ENCODE measurements at places on chromosomes 6 and 20.

DNA sequence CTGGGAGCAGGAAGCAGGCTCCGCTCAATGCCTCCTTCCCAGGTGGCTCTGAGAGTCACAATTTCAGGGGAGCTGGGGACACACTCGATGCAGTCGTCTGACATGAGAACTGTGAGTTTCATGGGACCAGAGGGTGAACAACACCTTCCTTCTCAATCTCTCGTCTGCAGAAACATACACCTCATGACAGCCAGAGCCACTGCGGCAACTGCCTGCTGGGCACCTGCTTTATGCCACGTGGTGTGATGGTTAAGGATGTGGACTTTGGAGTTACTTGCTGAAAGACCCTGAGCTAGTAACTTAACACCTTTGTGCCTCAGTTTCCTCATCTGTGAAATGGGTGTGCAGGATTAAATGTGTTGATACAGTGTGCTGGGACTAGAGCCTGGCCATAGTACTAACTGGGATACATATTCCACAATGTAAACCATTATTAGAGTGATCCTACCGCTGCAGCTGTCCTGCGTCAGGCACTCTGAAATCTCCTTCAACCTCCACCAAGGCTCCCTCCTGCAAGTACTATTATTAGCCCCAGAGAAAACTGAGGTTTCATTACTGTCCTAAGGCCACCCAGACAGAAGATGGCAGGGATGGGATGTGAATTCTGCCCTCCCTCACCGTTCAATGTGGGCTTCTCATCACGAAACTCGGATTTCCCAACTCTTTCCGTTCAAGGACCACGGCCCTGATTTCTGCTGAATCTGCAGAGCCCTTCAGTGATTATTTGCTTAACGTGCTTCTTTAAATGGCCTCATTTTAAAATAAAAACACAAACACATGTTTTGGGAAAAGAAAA is 24.4 kb downstream of the SULF2 start:
- no peak for DNase-seq

- DNase-seq = no peak
Measured at GRCh38 chr6:161961796-161962195, 687.9 kb upstream of the AGPAT4 start.

GRCh38 chr6:156809034-156809433 is 31.9 kb downstream of the ARID1B start:
- peak; percentile 28 for DNase-seq

DNA sequence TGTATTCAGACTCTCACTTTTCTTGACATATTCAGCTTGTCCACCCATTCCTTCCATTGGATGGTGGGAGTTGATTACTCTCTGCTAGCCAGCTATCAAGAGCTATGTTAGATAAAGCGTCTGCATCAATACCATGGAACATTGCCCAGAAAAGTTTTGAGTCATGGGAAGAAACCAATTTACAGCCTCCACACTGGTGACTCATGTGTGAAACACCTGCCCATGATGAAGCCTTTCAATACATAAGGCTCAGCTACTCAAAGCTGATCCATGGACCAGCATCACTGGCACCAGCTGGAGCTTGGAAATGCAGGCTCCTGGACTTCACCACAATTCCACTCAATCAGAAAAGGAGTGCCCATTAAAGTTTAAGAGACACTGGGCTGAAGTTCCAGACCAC is 16.1 kb downstream of the PLA2G7 start:
- peak; percentile 26 for DNase-seq

DNA sequence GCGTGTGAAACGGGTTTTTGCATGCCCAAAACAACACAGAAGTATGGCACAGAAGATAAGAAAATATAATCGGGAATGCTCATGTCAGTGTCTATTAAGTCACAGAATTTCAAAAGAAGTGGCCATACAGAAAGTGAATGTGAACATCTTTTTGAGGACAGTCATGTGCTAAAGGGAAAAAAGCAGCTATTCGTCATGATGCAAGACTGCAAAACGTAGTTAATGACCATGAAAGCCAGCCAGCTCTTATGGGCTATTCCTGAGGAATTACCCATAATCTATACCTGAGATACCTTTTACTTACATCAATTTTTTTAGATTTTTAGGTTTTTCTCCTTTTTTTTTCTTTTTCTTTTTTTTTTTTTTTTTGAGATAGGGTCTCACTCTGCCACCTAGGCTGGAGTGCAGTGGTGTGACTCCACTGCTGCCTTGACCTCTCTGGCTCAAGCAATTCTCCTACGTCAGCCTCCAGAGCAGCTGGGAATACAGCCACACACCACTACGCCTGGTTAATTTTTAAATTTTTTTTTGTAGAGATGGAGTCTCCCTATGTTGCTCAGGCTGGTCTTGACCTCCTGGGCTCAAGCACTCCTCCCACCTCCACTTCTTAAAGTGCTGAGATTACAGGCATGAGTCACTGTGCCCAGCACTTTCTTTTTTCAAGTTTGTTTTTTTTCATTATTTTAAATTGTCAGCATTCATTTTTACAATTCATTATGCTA is 18.1 kb upstream of the ZBP1 start:
- no peak for DNase-seq

- no peak for DNase-seq
Measured at GRCh38 chr6:41460742-41461336, 85.3 kb upstream of the FOXP4 start.

- DNase-seq = no peak
Measured at GRCh38 chr6:20464041-20464440, 62.4 kb downstream of the E2F3 start.

GRCh38 chr20:2698912-2699311 is 6.3 kb downstream of the EBF4 start:
- no peak for DNase-seq

- DNase-seq = peak; percentile 85
Measured at GRCh38 chr20:17024513-17025119, 202.2 kb upstream of the PCSK2 start.

GRCh38 chr20:13008761-13009681 is at the start of gene SPTLC3:
SPTLC3 (plus strand) TSS chr20:13008972; CDS start chr20:13009268, 296 bp downstream.
- peak; percentile 24 for DNase-seq

- DNase-seq = peak; percentile 73
Measured at GRCh38 chr6:108562503-108562993, 1.8 kb downstream of the FOXO3 start.

DNA sequence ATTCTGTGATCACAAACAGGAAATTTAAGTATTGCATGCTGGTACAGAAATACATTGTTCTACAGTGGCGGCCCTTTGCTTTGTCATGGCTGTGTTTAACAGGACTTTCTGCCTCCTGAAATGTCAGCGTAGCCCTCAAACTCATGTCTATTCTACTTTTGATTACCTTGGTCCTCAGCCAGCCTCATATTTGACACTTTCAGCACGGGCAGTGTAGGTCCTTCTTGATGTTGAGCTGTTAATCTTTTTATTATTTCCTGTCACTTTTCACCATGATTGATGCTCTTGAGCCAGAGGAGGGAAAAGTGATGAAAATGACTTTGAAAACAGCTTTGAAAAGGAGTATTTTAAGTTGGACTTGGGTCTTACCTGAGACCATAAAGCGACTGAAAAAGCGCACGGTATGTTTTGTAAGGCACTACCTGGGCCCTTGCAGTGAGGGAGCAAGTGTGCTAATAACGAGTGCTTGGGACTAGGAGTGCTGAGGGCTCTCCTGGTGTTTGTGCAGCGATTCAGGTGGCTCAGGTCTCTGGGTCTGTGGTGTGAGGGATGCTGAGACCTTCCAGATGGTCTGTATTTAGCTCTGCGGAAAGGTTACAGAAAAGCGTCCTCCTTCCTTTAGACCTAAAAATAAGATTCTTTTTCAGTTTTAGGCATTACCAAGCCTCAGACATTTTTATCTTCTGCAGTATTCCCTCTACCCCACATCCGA is 45.2 kb upstream of the RREB1 start:
- no peak for DNase-seq

- DNase-seq = no peak
Measured at GRCh38 chr6:18680842-18681241, 293.7 kb downstream of the RNF144B start.

GRCh38 chr6:98324446-98324845 is 509.9 kb upstream of the POU3F2 start:
- DNase-seq = no peak

GRCh38 chr6:11538052-11538818 is 686 bp downstream of the TMEM170B start:
- no peak for DNase-seq

- no peak for DNase-seq
Measured at GRCh38 chr6:24445704-24446103, 43.0 kb downstream of the MRS2 start.

Data from fibroblast of skin of abdomen (primary cell).